NCI-H524 (cell line): ENCODE measurements at places on chromosomes 6 and 20.
A peak's percentile ranks its signal among the peaks of the same experiment; 100 is the strongest.

GRCh38 chr20:39010496-39010895, 48.4 kb downstream of the DHX35 start:
- no peak for DNase-seq

GRCh38 chr6:130431346-130431852, 65.6 kb downstream of the TMEM200A start:
- no peak for DNase-seq

DNA sequence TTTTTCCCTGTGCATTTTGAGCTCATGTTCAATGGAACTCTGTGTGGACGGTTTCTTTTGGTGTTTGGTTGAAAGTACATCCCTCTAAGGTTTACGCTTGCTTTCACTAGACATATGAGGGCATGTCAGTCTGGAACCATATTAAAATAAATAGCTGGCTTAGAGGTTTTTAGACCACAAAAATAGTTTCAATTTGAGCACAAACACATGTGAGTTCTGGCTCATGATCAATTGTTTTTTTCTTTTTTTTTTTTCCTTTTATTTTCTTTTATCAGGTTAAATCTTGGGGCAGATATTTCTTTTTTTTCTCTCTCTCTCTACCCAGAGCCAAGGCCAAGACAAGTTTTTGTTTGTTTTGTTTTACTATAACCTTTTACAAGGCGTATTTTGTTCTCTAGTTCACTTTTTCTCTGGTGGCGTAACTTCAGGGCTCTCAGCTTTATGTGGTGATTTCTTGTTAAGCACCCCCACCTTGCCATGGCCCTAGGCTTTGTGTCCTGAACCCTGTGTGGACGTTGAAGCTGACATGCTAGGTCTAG, 92.9 kb downstream of the SHLD1 start:
- no peak for DNase-seq

DNA sequence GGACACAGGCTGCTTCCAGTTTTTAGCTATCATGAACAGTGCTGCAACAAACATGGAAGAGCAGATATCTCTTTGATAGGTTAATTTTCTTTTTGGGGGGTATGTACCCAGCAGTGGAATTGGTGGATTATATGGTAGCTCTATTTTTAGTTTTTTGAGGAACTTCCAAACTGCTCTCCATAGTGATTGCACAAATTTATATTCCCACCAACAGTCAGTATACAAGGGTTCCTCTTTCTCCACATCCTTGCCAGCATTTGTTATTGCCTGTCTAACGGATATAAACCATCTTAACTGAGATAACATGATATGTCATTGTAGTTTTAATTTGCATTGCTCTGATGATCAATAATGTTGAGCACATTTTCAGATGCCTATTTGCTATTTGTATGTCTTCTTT, 237.6 kb downstream of the MMUT start:
- DNase-seq, result no peak

GRCh38 chr6:116411284-116411623, 40.5 kb downstream of the DSE start:
- no peak for DNase-seq

- no peak for DNase-seq
These were observed 191.2 kb upstream of the PDE10A start for GRCh38 chr6:165854061-165854862.

GRCh38 chr20:14220986-14221385, 116.4 kb downstream of the FLRT3 start:
- no peak for DNase-seq

DNA sequence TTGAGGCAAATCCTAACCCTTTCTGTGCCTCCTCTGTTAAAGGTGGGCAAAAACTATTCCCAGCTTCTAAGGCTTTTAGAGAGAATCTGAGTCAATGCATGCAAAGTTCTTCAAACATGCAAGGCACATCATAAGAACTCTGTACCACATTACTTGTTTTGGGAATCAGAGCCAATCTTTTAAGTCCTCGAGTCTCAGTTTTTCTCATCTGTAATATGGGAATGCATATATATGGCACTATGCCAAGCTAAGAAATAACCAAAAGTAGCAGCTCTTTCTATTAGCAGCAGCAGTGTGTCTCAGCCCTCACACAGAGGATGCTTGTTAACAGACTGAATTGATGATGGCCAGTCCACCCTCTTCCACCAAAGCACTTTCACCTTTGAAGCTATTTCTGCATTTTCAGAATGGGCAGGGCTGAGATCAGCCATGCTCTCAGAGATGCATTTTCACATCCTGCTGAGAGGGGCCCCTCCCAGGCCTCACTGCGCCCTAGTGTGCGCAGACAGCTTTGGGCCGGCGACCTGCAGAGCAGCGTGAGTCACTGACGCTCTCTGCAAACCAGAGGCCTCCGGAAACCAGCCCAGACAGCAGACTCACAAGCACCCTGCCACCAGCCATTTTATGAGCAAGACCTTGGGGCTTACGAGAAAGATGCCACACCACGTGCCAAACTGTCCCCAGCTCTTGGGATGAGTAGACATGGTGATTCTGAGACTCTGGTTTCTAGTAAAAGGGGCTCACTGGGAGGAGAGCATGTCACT, 138.0 kb downstream of the NFATC2 start:
- no peak for DNase-seq

- no peak for DNase-seq
These were observed 189.7 kb upstream of the NOX3 start for GRCh38 chr6:155645325-155645724.

- DNase-seq, result no peak
These were observed 89.1 kb downstream of the PHF3 start for GRCh38 chr6:63724721-63725120.

- DNase-seq, result no peak
These were observed 184.2 kb upstream of the MAN1A1 start for GRCh38 chr6:119533603-119534279.

DNA sequence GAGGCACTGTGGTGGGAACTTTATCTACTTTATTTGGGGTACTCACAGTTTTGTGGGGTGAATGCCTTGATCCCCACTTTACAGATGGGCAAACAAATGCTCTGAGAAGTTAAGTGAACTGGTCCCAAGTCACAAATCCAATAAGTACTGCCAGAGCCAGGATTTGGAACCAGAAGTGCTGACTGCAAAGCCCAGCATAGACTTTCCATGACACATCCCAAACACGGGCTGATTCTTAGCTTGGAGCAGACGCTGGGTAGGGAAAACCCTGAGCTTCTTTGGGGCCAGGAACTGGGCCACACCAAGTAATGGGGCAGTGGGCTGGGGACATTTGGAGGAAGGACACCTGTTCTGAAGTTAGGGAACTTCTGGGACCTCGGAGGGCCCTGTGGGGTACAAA, 20.3 kb downstream of the RIN2 start:
- DNase-seq, result no peak

DNA sequence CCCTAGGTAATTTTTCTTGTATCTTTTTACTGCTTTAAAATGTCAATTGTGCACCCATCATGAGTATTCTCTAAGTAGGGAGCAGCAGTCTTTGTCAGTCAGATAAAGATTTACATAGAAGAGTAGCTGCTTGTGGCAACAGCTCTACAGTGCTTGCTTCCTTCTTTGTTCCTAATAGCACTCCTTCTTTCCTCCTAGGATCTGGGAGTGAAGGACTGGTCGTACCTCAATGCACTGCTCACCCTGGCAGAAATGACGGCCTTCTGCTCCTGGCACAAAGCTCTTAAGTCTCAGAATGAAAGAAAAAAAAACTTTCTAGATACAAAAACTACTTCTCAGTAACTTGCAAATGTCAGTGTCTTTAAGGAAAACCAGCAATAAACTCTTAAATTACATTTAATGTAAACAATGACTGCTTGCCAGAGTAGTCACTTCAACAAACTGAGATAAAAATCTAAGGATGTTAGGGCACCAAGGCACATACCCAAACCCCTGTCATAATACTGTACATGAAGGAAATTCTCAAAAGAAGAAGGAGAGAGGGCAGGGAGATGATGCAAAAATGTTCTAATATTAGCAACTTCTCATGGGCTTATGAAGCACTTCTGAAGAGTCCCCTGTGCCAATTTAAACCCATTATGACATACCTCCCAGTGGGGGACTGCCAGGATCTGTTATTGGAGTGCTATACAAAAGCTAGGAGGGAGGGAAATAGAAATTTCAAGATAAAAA, 34.0 kb downstream of the NCOA6 start:
- peak; percentile 13 for DNase-seq

- no peak for DNase-seq
These were observed 95.4 kb downstream of the MKKS start for GRCh38 chr20:10338426-10339180.

DNA sequence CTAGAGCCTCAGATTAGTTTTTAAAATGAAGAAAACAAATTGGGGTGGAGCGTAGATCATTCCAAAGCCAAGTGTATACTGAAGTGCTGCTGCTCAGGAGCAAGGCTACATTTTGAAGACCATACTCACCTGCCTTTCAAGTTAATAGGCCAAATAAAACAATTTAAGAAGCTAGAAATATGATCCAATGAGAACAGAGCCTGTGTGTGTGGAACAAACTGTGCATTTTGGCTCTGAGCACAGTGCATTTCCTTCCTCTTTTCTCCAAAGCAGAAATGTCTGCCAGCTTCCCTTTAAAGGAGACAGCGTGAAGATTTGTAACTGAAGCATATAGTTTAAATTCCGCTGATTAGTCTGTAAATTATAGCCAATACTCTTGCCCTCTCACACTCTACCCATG, 3.2 kb upstream of the IFNGR1 start:
- DNase-seq, result no peak

GRCh38 chr6:136209496-136209895, 40.6 kb downstream of the MTFR2 start:
- no peak for DNase-seq

DNA sequence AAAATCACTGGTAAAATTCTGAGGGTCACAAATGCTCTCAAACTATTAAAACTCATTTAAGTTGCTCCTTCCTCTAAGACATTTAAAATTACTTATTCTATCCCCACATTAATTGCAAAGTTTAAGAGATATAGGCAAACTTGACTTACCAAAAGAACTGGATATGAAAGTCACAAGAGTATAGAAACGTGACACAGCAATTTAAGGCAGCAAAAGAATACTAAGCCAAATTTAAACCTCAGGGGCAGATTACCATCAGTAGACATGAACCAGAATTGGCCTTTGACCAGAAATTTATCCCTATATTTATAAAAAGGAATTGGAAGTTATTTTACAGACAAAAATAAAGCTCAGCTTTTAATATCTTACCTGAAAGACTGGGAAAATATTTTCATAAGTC, 56.0 kb downstream of the MAP3K7 start:
- DNase-seq, result no peak

- no peak for DNase-seq
These were observed 11.9 kb downstream of the DNPH1 start for GRCh38 chr6:43217351-43217750.

GRCh38 chr6:130421585-130421984, 55.8 kb downstream of the TMEM200A start:
- DNase-seq, result no peak

DNA sequence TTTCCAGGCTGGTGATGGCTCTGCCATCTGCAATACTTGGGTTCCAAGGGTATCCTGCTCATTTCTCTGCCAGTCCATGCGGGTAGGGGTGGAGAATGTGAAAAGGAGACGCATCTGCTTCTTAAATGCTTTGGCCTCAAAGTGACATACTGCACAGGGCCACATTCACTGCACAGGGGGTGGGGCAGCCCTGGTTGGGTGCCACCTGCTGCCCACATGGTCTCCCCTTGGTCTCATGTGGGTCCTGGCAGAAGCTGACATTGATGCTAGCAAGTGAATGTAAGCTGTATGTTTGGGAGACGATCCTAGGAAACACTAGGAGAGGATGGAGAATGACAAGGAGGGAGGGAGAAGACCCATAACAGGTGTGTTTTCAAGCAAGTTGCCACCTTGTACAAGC, 140.9 kb downstream of the EDN3 start:
- peak; percentile 69 for DNase-seq

DNA sequence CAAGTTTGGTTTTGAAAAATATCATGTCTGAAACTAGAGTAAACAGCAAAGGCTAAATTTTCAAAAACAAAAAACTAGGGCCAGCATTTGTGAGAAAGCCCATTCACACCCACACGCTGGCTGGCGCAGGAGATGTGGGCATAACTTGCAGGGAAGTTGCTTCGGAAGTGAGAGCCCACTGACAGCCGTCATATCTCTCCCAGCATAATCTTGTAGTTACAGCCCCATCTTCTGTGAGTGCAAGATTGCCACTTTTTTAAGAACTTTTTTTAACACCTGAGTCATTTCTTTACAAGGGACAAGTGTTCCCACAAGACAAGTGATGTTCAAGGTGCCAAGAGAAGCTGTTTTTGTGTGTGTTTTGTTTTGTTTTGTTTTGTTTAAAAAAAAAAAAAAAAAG, 212.5 kb upstream of the CNR1 start:
- DNase-seq, result no peak

DNA sequence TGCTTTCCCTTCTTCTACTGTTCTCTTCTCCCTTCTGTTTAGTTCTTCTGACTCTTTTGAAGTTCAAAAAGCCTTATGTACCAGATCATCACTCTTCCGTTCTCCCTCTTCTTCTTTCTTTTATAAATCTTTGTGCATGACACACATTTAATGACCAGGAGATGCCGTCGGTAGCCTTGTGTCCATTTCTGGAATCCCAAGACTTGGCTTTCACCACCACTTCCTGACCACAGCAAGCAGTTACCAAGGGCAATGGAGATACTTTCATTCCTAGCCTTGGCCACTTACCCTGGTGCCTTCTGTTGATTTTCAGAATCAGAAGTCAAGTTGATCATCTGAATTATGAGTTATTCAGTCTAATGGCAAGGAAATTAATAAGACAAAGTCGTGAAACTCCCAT, 268.5 kb upstream of the QKI start:
- no peak for DNase-seq

DNA sequence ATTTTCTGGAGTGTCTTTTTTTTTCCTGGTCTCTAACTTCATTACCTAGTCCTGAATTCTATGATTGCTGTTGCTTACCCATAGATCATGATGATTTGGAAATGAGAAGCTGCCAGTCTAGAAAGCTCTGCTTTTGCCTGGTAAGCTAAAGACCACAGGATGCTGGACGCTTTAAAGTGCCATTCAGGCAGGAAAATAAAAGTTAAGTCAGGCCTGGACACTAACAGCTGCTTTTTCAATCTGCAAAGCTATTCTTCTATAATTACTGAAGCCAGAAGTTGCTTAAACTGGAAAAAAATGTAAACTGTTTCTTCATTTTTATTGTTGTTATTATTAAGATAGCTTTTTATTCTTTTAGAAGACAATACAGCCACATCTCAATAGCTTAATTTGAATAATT, 129.8 kb upstream of the SPACA1 start:
- no peak for DNase-seq

DNA sequence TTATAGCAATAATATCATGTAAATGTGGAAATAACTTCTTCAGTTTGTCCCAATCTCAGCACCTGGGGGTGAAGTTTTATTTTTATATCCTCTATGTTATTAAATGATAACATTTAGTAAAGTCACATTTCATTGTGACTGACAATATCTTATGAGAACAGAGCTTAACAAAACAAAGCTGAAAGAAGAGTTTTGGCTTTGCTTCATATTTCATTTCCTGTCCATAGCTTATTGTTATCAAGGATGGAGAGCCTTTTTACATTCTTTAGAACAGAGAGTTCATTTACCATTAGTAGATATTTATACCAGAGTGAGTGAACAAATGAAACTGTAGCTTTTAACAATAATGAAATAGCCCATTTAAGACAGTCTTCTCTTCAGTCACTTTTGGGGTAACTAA, 231.9 kb upstream of the SGK1 start:
- DNase-seq, result no peak

GRCh38 chr20:23526850-23527249, 35.9 kb downstream of the CST8 start:
- no peak for DNase-seq

GRCh38 chr6:140561701-140562100, 1187.3 kb upstream of the CITED2 start:
- no peak for DNase-seq

- no peak for DNase-seq
These were observed 47.4 kb upstream of the STX16 start for GRCh38 chr20:58603721-58604120.

- DNase-seq, result no peak
These were observed 108.2 kb downstream of the PLG start for GRCh38 chr6:160810238-160810637.
